ENCODE measurements at places on chromosomes 1 and 21. TPM values are rescaled to one million over a fixed set of nuclear protein-coding genes. Genes with fewer than 3 reads are reported as not detected.

Gene LRP8
- total RNA-seq: 31.9 TPM

Gene DCDC2B
- total RNA-seq: not detected

Gene C1orf94
- total RNA-seq: 0.06 TPM

Gene LCE1B
- total RNA-seq: not detected

Gene MXRA8
- total RNA-seq: 0.36 TPM

Gene S100A1
- total RNA-seq: 0.87 TPM

Gene NEGR1
- total RNA-seq: not detected

Gene FBLIM1
- total RNA-seq: 31.4 TPM

Gene GNG4
- 15.4 TPM for total RNA-seq

Gene ATXN7L2
- total RNA-seq: 2.5 TPM

Gene ACP6
- 14.3 TPM for total RNA-seq
